ENCODE measurements at places on chromosomes 1 and 21.
A peak's percentile ranks its signal among the peaks of the same experiment; 100 is the strongest.

DNA sequence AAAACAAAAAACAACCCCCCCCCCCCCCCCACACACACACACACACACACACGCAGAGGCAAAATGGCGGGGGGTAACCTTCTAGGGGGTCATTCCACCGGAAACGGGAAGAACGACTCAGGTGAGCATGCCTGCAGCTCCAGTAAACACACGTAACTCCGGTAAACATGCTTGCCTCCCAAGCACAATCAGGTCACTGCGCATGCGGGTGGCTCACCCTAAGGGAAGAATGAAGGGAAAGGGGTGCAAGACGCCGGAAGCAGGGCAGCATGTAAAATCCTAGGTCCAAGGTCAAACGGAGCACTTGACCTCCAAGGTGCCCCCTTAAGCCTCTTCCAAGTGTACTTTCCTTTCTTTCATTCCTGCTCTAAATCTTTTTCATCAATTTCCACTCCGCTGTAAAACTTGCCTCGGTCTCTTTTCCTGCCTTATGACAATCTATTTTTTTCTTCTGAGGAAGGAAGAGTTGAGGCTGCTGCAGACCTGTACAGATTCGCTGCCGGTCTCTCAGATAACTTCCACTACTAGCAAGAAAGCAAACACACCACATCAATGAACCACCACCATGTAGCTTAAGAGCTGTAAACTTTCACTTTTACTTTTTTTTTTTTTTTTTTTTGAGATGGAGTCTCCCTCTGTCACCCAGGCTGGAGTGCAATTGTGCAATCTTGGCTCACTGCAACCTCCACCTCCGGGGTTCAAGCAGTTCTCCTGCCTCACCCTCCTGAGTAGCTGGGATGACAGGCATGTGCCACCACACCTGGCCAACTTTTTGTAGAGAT, 21.0 kb upstream of the CBR3 start:
- no peak for DNase-seq

GRCh38 chr1:174643206-174643605, 195.4 kb downstream of the GPR52 start:
- DNase-seq, result no peak

DNA sequence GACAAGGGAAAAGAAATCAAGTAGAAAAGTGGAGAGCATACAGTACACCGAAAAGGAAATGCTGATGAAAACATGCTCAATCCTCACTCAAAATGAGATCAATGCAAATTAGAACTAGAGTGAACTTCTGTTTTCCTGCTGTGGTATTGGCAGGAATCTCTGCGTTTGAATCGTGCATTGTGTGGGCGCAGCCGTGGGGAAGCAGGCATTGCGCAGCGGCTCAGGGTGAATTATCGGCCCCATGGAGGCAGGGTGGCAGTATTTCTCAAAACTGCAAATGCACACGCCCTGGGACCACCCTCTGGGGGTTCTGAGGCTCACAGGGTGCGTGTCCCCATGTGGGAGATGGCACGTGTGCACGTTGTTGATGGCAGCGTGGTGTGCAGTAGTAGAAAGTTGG, 140.6 kb downstream of the PEX14 start:
- DNase-seq, result no peak

GRCh38 chr1:116933606-116934515, 24.1 kb downstream of the PTGFRN start:
- DNase-seq, result no peak

DNA sequence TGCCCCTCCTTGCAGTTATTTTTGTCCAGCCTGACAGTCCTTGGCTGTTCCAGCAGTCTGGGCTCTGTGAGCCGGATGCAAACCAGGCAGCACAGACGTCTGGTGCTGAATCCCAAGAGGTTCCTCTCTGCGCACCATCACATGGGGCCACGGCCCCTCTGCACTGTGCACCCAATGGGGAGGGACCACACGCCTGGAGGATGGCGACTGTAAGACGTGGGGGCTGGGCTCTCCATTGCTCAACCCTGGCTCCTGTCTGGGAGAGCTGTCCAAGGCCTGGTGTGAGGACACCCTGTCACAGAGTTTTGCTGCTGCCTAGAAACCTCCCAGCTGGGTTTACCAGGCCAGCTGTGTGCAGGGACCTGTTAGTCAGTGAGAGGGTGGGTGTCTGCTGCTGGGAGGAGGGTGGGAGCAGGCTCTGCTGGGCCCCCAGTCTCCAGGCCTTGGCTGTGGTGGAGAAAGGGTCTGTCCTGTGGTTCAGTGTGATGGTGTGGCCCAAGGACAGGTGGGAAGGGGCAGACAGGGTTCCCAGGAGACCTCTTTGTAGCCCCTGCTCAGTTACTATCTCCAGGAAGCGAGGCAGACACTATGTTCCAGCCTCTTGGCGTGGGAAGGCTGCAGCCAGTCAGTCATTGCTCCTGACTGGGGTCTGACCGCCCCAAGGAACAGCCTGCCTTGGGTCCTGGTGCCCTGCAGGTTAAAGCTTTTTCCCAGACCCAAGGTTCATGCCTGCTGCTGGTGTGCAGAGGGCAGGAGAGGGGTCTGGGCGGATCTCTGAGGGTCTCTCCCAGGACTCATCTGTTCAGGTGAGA, 13.8 kb downstream of the HEYL start:
- DNase-seq, result no peak

DNA sequence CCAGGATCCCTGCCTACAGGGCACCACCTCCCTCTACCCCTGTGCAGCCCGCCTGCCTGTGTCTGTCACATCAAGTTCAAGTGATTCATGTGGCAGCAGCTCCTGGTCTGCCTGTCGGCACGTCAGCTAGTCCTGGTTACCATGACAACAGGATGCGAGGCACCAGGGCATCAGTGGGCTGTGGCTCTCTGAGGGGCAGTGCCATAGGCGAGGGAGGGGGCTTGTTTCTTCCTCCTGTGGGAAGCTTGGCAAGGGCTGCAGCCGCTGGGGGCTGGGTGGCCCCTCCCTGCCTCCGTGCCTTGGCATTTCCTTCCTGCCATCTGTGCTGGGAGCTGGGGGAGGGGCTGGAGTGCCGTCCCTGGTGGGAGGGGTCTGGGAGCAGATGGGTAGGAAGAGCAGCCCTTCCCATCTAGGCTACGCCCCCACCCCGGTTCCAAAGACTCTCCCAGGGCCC, 43.1 kb downstream of the FOXO6 start:
- DNase-seq, result peak; percentile 59

GRCh38 chr21:17523007-17523451, 10.2 kb downstream of the CXADR start:
- DNase-seq, result no peak

GRCh38 chr1:68448365-68448764, 1.4 kb downstream of the RPE65 start:
- peak; percentile 11 for DNase-seq

DNA sequence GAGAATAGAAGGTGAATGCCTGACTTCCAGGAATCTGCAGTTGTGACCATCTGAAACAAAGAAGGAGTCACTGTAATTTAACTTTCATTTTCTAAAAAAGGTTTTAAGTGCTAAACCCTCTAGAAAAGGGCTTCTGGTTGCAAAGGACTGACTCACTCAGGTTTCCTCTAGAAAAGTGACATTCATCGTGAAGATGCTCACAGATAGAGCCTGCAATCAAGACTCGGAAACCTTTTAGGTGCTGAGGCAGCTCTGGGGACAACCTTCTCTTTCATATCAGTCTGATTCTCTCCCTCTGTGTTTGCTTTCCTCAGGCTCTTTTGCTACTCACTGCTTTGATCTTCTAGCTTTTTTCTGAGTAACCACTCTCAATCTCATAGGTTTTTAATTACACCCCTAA, 8.2 kb downstream of the BCL9 start:
- DNase-seq, result no peak

GRCh38 chr1:229230140-229230892, 40.6 kb upstream of the RAB4A start:
- no peak for DNase-seq

GRCh38 chr1:162676750-162677149, 44.5 kb downstream of the DDR2 start:
- no peak for DNase-seq

- DNase-seq, result no peak
These were observed 26.5 kb upstream of the MTR start for GRCh38 chr1:236768601-236769000.

- DNase-seq, result peak; percentile 68
These were observed 52.2 kb downstream of the SMYD2 start for GRCh38 chr1:214332946-214333798.

- peak; percentile 38 for DNase-seq
These were observed 382.3 kb upstream of the ZRANB2 start for GRCh38 chr1:71463144-71463543.

DNA sequence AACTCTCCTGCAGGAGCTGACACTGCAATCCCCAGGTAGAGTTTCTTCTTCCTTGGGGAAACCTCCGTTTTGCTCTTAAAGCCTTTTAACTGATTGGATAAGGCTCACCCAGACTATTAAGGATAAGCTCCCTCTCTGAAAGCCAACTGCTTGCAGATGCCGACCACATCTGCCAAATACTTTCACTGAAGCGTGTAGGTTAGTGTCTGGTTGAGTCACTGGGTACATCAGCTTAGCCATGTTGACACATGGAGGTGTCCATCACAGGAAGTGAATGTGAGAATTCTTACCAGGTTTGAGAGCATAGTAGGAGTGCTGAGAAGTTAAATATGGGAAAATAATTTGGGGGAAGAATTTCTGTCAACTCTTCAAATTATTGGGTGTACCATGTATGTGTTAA, 202.0 kb downstream of the AJAP1 start:
- DNase-seq, result no peak

DNA sequence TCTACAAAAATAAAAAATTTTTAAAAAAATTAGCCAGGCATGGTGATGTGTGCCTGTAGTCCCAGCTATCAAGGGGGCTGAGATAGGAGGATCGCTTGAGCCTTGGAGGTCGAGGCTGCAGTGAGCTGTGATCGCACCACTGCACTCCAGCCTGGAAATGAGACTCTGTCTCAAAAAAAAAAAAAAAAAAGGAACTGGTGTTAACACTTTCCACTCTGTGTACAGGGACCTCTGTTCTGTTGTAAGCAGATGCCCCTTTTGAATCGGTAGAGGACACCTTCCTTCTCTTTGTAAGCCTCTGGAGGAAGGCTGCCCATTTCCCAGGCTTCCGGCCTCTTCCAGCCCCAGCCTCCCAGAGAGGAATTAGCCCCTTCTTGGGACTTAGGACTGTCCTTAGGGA, 7.3 kb upstream of the C1orf210 start:
- no peak for DNase-seq

DNA sequence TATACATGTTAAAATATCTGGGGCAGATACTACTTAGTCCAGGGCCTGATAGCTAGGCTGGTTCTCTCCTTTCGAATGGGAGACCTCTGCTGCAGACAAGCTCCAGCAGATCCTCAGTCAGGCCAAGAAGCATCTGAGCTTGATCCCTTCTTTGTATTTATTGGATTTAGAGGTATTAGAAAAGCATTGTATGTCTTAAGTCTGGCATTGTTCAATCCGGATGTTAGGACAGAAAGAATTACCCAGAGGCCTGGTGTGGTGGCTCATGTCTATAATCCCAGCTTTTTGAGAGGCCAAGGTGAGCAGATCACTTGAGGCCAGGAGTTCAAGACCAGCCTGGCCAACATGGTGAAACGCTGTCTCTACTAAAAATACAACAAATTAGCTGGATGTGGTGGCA, 21.2 kb upstream of the EYA3 start:
- DNase-seq, result no peak

- DNase-seq, result no peak
These were observed 148.7 kb upstream of the SPAG17 start for GRCh38 chr1:118333601-118334210.

DNA sequence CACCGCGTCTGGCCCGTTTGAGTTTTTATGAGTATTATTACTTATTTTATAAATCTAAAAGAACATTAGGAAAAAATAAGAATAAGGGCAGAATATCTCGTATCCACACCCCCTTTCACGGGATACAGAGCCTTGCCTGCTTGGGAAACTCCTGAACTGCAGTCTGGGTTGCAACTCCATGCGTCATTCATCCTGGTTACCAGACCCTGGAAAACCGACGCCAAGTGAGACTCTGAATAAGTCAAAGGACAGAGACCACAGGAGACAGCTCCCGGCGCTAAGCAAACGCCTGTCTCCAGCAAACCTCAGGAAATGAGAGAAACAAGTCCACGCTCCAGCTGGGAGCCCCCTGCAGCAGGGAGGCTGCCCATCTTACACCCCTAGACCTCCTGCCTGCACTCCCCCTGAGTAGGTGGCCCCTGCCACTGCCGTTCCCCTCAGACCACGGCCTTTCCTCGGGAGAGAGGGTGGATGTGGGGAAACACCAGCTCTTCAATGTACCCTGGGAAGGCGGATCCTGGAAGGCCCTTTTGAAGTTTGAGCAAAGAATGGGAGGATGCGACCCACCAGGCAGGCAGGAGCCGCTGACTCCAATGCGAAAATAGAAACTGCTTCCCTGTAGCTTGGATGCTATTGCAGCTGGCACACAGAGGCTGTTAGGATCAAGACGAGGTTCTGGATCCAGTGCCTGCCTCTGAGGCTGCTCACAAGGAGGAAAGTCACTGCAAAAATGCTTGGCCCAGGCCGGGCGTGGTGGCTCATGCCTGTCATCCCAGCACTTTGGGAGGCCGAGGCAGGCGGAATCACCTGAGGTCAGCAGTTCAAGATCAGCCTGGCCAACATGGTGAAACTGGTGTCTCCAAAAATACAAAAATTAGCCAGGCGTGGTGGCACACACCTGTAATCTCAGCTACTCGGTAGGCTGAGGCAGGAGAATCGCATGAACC, 37.7 kb upstream of the GPR157 start:
- DNase-seq, result peak; percentile 92

DNA sequence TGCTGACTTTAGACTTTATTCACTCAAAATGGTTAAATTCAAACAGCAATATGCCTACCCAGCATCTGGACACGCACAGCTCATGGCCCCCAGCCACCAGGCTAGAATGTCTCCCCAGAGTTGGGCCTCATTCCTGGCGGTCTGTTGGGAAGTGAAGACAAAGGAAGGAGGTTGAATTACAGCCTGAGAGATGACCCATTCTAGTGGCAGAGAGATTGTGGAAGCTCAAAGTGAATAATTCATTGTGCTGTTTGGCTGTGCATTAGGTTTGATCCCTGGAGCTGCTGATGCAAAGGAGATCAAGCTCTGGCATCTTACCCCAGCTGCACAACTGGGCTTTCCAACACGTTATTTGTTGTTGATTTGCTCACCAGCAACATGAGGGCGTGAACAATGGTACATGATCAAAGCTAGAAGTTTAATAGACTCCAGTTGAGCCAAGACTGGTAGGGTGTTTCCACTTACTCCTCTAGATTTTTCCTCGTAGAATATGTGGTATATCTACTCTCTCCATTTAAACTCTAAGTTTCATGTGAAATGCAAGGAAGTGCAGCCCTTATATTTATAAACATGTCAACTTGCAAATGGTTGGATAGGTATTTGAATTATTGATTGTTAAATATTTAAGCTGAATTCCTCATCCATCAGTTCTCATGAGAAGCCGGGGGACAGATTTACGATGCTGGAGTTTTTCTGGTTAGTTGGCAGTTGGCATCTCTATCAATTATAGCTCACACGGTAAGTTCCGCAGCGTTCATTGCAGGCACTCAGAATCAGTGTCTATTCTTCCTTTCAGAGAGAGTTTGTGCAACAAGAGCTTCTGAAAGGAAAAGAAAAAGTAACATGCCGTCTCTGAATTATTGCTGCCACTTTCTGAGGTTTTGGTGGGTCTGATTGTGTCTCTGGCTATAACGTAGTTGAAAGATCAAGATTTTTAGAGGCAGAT, 222.7 kb downstream of the TM2D1 start:
- no peak for DNase-seq

- no peak for DNase-seq
These were observed 150.3 kb upstream of the SGIP1 start for GRCh38 chr1:66383611-66384010.

- no peak for DNase-seq
These were observed 257.1 kb downstream of the GRIK3 start for GRCh38 chr1:36776948-36777831.
